Stimulated activated naive B cell treated with anti-CD40 and anti-IgM and Interleukin-4, amounts not matched to agents 10 μg/mL and 1 μg/mL and 100 μg/mL, for 72 hours (primary cell): ENCODE measurements at places on chromosomes 7 and 10.

- DNase-seq, result no peak
These were observed 413.8 kb downstream of the KCNMA1 start for GRCh38 chr10:77223526-77224460.

DNA sequence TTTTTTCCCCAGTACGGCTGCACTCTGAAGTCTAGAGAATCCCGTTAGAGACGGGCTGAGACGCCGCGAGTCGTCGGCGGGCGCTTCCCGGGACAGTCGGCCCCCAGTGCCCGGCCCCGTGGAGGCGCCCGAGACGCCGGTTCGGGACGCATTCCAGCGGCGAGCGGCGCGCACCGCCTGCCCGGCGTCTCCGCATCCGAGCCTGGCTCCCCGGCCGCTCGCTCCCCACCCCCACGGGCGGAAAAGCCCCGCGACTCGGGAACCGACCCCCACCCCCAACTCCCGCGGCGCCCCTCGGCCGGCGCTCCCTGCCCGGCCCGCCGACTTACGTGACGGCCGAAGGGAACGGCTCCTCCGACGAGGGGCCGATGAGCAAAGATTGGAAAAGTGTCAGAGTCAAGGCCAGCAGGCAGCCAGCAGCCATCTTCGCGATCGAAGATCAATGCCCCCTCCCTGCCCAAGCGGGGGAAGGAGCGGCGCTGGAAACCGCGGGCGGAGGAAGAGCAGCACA, 486 bp downstream of the CACNA2D1 start:
- DNase-seq, result no peak

- DNase-seq, result no peak
These were observed 743 bp downstream of the ADAP1 start for GRCh38 chr7:953547-954327.

DNA sequence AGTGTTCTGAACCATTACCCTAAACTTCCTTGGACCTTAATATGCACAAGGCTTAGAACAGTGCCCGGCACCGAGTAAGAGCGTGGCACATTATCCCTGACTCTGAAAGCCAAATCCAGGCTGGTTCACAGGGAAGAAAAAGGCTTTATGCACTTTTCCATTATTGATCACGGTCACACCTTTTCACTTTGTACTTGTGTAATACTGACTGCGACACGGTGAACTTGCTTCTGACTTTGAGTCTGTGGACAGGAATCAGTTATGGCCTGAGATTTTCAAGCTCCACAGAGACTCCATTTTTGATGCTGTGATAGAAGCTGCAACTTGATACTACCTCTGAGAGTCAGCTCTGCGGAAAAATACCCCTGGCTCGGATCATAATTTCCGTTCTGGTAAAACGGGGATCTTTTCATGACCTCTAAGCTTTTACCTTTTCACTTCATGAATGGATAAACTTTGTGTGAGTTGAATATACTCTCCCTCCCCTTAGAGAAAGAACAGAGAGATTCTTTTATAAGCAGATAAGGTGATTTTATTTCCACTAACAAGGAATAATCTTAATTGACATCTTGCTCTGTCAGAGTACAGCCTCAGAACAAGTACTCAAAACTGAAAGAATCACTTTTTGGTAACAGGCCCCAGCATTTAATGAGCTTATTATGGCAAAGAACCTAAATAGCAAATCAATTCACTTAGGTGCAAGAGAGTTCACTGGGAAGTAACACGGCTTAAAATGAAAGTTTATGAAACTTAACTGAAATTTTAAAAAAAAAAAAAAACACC, 88.8 kb downstream of the ELMO1 start:
- DNase-seq, result no peak

GRCh38 chr7:158415316-158415715, 172.3 kb downstream of the PTPRN2 start:
- no peak for DNase-seq

GRCh38 chr10:77291596-77292505, 345.8 kb downstream of the KCNMA1 start:
- DNase-seq, result no peak

GRCh38 chr7:158858592-158859503, 2.5 kb downstream of the DYNC2I1 start:
- DNase-seq, result no peak

- DNase-seq, result no peak
These were observed 1060.7 kb upstream of the GHITM start for GRCh38 chr10:83078645-83079044.

DNA sequence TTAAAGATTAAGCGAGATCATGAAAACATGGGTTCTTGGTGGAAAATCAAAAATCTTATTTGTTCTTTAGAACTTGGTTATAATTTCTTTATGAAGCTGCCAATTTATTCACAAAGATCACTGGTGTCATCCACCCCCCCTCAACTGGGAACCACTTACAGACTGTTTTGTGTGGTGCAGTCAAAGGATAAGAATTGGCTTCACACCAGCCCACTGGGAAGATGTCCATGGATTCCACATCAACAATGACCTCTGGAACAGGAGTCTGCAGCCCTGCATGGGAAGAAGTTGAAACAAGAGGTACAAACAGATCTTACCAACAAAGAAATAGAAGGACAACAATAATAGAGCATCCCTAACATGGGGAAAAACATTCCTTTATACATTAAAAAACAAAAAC, 205.2 kb downstream of the SFMBT2 start:
- DNase-seq, result no peak

GRCh38 chr7:13532028-13532753, 457.3 kb downstream of the ETV1 start:
- DNase-seq, result no peak

GRCh38 chr10:88413412-88413811, 169.7 kb downstream of the RNLS start:
- no peak for DNase-seq

DNA sequence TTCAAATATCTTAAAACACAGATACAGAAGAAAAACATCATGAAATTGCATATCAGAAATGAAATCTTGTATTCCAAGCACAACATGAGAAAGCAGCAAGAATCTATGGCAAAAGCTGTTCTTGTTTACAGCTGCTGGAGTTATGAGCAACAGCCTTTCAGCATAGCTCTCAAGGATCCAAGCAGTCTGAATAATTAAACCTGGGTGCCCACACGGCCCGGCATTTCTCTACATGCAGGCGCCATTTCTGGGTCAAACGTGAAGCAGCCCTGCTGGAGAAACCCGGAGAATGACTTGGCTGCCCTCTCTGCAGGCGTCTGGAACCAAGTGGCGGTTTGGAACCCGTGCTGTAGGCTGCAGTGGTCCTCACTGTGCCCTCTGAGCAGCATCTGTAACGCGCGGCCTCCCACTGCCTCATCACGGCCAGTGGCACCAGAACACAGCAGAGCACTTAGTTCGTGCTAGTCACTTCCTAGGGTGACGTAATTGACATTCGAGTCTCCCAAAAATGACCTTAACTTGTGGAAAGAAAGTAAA, 213.0 kb downstream of the TCERG1L start:
- DNase-seq, result no peak

DNA sequence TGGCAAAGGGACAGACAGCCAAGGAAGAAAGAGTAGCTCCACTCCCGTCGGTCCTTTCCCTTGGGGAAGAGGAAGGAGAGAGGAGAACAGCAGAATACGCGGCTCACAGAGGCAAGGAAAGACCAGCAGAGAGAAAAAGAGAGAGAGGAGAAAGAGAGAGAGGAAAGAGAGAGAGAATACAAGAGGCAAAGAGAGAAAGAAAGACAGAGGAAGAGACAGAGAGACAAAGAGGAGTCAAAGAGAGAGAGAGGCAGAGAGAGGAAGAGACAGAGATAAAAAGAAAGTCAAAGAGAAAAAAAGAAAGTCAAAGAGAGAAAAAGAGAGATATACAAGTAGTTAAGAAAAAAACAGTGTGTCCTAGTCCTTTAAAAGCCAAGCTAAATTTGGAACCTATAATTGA, 23.4 kb upstream of the CHST3 start:
- no peak for DNase-seq

DNA sequence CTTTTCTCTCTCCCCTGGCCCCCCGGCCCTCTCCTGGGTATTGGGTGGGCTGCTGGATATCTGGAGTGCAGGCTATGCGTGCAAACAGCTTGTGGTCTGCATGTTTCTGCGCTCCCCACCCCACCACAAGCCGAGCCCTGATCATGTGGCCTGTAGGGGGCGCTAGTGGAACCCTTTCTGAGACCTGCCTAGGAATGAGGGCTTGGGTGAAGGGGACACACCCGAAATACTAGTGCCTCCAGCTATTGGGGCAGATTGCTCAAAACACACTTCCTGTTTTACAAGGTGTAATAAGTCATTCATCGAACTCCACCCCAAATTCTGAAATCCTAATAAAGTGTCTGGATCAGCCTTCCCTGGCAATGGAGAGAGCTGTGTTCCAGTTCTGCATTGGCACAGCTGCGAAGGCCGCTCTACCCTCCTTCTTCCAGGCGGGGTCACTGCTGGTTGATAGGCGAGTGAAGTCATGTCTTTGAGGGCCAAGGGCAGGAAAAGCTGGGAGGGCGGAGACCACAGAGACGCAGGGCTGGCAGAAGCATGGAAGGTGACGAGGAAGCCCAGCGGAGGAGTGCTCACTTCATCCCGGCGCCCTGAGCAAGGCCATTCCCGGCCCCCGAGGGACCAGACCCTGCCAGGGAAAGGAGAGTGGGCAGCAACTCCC, 19.8 kb upstream of the PRRT4 start:
- no peak for DNase-seq

GRCh38 chr10:34821587-34822585, 6.8 kb upstream of the PARD3 start:
- no peak for DNase-seq

DNA sequence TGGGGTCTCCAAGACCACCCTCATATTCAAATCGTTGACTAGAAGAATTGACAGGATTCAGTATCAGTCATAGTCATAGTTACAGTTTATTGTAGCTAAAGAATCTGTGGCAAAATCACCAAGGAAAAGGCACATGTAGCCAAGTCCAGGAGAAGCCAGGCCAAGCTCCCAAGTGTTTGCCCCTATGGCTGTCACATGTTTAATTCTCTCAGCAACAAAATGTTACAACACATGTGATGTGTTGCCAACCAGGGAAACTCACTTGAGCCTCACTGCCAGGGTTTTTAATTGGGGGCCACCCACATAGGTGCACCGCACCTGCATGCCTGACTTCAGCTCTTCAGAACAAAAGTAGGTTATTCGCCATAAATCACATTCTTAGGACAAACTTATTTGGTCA, 1030.9 kb upstream of the CELF2 start:
- no peak for DNase-seq
